ENCODE measurements at places on chromosomes 5 and 9.

DNA sequence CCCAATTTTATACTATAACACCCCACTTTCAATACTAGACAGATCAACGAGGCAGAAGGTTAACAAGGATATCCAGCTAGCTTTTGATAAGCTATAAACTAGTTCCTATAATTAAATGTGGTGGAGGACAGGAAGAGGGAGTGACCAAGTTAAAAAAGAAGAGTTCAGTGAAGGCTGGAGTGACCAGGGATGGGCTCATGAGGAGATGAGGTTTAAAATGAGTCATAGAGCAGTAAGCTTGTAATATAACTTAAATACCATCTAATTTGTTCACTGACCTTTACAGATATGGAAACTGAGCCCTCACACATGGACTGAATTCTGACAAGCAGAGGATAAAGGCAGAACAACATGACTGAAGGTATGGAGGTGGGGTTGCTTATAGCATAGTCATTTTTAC lies 284.5 kb downstream of the SPATA31D1 start:
- DNase-seq: peak; percentile 11

- DNase-seq: no peak
Measured at GRCh38 chr5:179588166-179588565, 35.3 kb downstream of the HNRNPH1 start.

GRCh38 chr5:58369513-58370190 lies 90.2 kb downstream of the PLK2 start:
- DNase-seq: no peak

DNA sequence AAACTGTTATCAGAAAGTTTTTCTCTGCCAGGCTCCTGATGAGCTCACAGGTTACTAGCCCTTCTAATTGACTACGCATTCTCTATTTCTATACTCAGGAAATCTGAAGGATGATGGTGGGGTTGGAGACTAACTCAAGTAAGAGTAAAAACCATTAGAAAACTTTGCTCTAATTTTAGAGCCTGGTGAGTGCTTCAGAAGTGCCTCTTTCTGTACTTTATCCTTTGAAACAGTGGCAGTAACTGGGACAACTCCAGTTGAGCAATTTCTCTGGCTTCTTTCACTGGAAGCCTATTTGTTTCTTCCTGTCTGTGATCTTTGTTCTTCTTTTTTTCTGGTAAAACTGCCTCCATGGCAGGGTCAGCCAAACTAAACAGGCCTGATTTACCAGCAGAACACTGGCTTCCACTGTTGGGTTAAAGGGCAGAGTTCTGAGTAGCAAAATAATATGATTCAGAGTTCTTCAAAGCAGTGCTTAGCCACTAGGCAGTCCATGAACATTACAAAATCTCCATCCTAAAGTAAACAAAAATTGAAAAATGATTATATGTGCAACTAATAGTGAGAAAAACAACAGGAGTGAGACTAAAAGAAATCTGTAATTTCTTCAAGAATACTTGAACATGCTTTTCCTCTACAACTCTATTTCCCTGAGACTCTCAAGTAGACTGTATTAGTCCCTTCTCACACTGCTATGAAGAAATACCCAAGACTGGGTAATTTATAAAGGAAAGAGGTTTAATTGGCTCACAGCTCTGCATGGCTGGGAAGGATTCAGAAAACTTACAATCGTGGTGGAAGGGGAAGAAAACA lies 79.8 kb downstream of the MROH2B start:
- DNase-seq: no peak

DNA sequence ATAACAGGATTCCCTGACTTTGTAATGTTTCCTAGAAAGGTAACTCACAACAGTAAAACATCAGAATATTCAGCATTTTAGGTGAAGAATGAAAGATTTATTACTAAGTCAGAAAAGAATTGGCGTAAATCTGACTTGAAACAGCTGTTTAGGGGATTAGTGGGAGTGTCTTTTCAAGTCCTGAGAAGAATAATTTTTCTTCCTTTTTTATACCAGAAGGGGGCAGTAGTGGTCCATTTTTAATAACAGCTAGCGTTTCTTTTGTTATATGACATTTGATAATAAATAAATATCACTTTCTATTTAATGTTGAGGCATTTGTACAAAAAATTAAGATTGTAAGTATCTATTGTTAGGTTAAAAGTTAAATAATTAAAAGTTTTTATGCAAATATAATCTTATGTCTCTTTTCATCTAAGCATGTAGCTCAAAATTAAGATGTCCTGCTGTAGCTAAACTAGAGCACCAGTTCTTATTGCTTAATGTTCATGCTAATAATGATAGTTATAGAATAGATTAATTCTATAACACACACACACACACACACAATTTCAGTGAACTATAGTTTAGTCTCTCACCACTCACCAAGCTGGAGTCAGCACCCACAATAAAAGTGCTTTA lies 258.7 kb upstream of the ARRDC3 start:
- DNase-seq: no peak

DNA sequence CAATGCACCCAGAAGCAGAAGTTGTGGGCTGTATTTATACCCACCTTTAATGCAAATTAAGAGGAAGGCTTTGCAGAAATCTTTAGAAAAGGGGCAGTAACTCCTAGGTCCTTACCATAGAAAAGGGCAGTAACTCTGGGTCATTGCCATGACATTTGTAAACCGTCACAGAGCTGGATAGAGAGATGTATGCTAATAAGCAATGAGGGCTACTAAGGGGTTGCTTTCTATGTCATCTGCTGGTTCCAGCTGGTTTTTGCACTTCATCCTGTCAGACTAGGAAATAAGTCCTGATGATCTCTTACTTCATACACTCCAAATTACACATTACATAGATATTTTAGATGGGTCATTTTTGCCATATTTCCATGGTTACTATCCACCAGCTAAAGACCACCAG lies 299.1 kb upstream of the TYRP1 start:
- no peak for DNase-seq

DNA sequence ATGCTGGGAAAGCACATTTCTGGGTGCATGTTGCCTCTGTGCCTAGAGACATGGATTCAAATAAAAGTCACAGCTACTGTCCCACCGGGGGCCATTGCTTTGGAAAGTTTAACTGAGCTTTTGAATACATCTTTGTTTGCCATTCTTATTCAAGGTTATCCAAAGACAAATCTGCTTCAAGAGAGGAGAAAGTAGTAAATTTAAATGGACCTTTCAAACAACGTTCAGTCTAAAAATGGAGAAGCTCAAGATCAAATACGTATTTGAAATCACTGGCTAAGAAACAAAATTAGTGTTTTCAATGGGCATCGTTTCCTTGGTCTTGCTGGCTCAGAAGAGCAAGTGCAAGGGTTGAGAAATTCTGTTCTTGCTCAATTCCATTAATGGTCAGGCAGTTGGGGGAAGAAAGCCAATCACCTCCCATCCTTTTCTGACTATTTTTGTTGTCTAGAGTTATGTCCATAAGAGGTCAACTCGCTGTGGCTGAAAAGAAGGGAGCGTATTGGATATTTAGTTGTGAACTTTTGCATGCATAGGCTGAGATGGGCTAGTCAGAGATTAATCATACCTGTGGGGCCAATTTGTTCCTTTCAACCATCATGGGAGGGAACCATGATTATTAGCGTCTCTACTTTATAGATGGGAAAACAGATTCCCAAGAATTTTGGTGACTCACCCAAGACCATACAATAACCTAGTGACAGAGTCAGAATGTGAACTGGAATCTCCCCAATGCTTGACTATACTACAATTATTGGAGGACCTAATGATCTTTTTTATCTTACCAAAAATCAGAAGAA lies 276.2 kb upstream of the TNC start:
- no peak for DNase-seq

DNA sequence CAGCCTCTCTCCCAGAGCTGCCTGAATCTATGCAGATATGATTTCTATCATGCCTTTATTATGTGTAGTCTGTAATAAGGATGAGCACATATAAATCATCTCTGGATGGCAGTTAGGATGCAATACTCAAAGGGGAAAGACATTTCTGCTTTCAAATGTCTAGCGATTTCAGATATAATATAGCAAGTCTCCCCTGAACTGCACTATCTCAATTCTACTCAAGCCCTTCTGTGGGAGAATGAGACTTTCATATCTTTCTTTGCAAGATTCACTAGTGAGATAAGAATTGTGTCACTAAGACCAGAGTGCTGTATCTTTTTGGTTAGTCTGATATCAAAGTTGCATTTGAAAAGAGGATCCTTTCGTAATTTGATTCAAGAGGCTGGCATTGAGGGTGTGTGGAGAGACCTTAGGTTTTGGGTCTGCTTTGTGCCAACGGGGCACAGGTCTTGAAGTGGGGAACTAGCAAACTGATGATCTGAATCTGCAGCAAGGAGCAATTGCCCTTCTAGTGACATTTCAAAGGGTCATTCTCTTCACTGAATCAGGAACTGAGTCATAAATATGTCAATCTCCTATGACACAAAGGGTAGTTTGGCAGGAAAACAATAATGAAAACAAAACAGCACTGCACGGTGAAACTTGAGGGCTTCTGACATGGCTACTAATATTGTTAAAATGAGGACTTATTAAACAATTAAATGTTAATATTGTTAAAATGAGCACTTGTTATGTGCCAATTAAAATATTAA lies 305.5 kb upstream of the CLINT1 start:
- DNase-seq: no peak

DNA sequence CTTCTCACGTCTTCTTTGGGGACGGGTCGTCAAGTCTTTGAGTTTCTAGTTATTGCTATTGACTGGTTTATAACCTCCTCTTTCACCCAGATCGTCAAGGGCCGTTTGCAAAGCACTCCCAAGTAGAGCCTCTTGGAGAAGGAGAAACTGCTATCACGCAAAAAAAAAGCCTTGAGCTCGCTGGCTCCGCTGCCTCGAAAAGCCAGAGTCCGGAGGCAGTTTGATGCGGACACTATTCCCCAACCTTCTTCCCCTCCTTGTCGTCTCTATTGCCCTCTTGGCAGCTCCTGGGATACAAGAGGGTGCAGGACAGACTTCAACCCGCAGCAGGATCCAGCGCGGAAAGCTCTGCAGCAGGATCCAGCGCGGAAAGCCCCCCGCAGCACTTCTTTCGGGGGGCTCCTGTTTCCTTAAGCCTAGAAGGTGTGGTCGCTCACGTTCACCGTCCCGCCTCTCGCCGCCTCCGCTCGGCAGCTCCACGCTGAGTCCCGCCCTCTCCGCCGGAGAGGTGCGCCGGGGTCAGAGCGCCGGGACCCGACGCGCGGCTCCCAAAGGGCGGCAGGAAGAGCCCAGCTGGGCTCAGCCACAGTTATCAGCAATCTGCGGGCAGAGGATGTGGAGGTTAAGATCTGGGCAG lies at the start of gene PCDHAC1:
Gene PCDHAC1, plus strand, starts transcription at position 494 of the 637 bp plus-strand sequence. CDS start 594 bp downstream, outside the sequence.
- DNase-seq: no peak

DNA sequence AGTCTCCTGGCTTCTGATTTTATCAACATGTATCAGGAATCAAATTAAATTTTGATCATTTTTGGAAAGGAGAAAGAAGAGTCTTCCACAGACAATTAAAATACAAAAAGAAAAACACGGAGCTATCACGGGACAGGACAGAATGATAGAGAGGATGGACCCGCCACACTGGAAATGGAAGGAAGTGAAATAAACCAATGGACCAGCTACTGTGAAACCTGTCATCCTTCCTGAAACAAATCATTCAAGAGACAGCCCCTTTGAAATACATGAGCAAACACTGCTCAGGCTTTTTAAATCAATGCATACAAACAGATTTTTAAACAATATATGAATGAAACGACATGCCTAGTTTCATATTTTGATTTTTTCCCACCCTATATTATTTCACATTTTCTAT lies 339.4 kb downstream of the ACTL7B start:
- DNase-seq: no peak

- DNase-seq: no peak
Measured at GRCh38 chr5:139164020-139164419, 34.1 kb downstream of the SIL1 start.

DNA sequence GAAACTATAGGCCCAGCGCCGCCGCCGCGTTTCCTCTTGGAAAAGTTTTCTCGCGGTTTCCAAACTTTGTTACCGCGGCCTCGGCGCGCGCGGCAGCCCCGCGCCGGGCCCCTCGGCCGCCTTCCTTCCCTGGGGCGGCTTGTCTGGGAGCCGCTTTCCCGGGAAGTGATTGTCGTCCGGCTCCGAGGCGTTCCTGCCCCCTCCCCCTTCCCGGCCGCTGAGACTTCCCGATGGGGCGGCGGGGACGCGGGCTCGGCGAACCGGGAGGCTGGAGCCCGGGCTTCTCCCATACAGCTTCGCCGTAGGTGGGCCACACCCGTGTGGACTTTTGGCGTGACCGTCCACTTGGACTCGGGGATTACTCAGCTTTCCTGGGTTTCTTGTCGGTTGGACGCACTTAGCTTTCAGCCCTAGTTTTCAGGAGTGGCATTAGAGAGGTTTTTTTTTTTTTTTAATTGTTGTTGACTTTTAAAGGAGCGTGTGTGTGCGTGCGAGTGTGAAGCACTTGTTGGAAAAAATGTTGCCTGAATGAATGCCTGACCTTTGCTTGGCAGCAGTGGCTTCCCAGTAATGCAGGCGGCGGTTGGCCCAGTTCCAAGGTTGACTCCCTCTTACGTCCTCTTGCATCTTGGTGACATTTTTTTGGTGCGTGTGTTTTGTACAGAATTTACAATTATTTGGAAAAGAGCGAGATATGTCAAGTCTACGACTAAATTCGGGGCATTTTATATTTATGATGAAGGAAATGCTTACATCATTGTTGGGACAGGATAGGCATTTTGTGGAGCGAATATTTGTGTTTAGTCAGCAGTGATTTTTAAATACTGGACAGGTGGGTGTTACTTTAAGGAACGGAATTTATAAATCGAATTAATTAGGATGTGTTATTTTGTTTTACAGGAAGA lies 821 bp downstream of the CTNNA1 start:
- peak; percentile 71 for DNase-seq

DNA sequence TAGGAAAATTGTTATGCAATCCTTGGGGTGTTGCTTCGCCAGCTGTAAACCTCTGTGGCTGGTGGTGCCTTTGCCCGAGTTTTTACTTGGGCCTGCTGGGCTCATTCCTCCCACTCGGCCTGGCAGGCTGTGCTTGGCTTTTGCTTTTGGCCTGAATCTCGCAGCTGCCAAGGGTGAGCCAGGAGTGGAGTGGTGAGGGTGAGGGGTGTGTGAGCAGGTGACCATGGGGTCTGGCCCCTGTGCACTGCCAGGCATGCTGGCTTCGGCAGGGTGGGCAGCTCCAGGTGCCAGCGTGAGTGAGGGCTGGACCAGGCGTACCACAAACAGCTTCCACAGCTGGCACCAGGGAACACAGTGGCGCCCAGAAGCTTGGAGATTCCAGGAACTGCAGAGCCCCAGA lies 12.6 kb upstream of the DHFR start:
- no peak for DNase-seq
